ENCODE measurements at places on chromosomes 12 and 14. TPM values are rescaled to one million over a fixed set of nuclear protein-coding genes. Genes with fewer than 3 reads are reported as not detected.

Gene ACVRL1
- total RNA-seq, result 4.4 TPM

Gene CCDC196
- total RNA-seq, result not detected

DNA sequence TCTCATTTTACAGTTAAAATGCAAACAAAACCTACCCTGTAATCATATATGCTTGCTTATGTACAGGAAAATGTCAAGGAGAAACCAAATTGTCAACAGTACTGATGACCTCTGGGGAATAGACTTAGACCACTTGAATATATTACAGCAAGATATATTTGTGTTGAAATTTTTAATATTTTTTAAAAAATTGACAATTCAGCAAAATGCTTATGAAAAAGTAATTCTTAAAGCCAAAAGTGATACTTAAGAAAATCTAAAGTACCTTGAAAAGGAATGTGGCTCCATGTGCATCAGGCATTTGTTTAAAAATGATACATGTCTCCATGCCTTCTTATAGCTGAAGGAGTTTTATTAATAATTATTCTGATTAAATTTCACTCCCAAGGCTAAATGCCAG is 49.2 kb downstream of the PTPN21 start:
- no peak for DNase-seq

DNA sequence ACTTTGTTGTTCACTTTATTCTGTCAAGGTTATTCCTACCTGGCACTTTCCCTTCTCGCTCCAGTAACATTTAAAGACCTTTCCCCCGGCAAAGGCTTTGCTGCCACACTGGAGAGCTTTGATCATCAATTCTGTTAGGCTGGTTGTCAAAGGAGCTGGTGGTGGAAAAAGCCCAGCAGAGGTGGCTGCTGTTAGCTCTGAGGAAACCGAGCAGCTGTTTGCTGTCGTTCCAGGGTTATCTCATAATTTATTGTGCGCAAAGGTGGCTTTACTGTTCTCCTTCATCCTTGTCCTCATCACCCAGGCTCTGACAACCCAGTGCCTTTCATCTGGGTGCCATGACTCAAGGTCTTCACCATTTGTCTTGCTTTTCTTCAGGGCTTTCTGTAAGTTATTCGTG is 38.2 kb upstream of the CRADD start:
- no peak for DNase-seq
